ENCODE measurements at places on chromosomes 3 and 15. TPM values are rescaled to one million over a fixed set of nuclear protein-coding genes. Genes with fewer than 3 reads are reported as not detected.

The KIF23 gene
- 91.2 TPM for total RNA-seq

The MYZAP gene
- total RNA-seq = 0.51 TPM

The GMPPB gene
- 15.0 TPM for total RNA-seq

The TM4SF1 gene
- 2,747 TPM for total RNA-seq

The ESYT3 gene
- 0.93 TPM for total RNA-seq

The KBTBD12 gene
- total RNA-seq = not detected

The ALS2CL gene
- 6.7 TPM for total RNA-seq

The PLA2G4E gene
- not detected for total RNA-seq

The SYNPR gene
- not detected for total RNA-seq

The CLDN18 gene
- total RNA-seq = not detected

The ADAMTSL3 gene
- 0.31 TPM for total RNA-seq

The SCN11A gene
- total RNA-seq = not detected

The EFCAB12 gene
- 0.40 TPM for total RNA-seq

The KLHL40 gene
- total RNA-seq = not detected

The MYRIP gene
- not detected for total RNA-seq

The IL17RD gene
- 1.1 TPM for total RNA-seq

The SCG3 gene
- total RNA-seq = 0.20 TPM

The C3orf22 gene
- not detected for total RNA-seq

The CDHR4 gene
- total RNA-seq = 0.30 TPM

The RPL35A gene
- total RNA-seq = 1,088 TPM

Measured in A549 treated with DMSO at 1 μM for 4 hours (cell line).